ENCODE measurements at places on chromosomes 4 and X.

DNA sequence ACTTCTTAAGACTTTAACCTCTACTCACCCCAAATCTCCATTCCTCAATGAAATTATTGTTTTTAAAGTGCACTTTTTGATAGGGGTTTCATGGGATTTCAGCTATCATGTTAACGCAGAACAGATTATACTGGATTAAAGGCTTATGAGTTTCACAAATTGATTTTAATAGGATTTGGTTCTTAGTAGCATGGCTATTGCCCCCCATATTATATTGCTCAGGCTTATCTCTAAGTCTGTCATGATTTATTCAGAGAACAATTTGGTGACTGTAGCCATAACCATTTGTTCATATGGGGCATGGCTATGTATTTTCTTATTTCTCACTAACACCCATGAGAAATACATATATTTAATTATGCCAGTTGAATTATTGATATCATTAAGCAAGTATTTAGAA, 57.0 kb downstream of the MND1 start:
- no peak for DNase-seq

DNA sequence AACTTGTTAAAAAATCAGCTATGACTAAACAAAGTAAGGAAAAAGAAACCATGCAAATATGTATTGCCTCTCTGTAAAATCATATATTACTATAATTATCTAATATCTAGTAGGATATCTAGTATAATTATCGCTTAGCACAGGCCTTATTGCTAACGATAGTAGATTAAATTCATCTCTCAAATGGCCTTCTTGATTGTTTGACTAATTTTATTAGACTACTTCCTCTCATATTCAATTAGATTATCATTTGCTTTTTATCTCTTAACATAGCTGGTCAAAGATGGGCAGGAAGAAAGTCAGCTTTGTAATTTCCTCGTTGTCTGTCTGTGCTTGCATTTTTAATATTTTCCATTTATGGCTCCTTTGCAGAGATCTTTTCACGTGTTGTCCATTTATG, 21.9 kb upstream of the HPGDS start:
- no peak for DNase-seq

- no peak for DNase-seq
Measured at GRCh38 chr4:152516156-152516555, 19.7 kb downstream of the FBXW7 start.

- DNase-seq: no peak
Measured at GRCh38 chr4:88137112-88137511, 21.3 kb downstream of the ABCG2 start.

DNA sequence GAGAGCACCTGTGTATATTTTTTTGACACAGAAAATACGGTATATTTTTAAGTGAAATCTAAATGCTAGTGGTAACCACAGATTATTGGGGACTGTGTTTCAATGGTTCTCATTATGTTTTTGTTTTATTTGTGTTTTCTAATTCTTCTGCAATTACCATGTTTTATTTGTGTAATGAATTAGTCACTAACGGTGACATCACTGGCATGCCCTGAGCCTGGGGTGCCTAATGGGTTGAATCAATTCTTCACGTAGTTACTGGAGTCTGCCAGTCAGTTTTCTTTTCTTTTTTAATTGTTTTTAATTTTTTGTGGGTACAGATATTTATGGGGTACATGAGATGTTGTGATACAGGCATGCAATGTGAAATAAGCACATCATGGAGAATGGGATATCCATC, 168.8 kb downstream of the RELL1 start:
- no peak for DNase-seq

GRCh38 chr4:24644983-24645764, 60.8 kb upstream of the DHX15 start:
- DNase-seq: no peak

DNA sequence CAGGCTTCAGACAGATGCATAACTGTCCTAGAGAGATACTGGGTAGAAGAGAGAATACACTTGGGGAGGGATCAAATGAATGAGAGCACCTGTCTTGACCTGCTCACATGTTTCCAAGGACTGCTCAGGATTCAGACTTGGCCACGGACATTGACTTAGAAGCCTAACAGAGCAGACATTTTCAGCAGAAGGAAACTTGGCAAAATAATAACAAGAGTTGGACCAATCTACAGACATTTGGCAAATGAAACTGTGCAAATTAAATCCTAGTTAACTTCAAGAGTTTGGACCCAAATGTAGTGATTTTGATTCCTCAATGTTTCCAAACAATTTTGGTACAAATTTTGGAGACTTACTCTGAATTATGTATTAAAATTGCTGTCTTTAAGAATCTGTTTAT, 223.9 kb downstream of the CAMK2D start:
- DNase-seq: no peak

GRCh38 chr4:55549888-55550287, 3.2 kb upstream of the CLOCK start:
- no peak for DNase-seq

DNA sequence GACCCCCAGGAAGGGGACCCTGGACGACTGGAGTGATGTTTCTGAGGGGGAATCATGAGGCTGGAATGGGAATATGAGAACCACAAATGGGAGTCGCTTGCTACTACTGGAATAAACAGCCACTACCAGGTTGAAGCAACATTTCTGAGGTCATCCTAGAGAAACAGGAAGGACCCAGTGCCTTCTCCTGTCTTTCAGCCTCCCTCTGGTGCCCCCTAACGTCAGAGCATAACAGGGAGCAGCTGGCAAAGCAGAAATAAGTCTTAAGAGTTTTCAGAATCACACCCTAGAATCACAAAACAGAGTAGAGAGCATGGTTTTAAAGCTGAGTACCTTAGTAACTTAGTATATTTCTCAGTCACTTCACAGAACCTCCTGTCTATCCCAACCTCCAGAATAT, 347.8 kb upstream of the PITX2 start:
- no peak for DNase-seq

- DNase-seq: no peak
Measured at GRCh38 chr4:12379191-12379590, 950.5 kb upstream of the HS3ST1 start.

- DNase-seq: no peak
Measured at GRCh38 chr4:128770807-128771206, 38.7 kb upstream of the JADE1 start.

- no peak for DNase-seq
Measured at GRCh38 chrX:23201706-23202105, 132.9 kb upstream of the PTCHD1 start.

DNA sequence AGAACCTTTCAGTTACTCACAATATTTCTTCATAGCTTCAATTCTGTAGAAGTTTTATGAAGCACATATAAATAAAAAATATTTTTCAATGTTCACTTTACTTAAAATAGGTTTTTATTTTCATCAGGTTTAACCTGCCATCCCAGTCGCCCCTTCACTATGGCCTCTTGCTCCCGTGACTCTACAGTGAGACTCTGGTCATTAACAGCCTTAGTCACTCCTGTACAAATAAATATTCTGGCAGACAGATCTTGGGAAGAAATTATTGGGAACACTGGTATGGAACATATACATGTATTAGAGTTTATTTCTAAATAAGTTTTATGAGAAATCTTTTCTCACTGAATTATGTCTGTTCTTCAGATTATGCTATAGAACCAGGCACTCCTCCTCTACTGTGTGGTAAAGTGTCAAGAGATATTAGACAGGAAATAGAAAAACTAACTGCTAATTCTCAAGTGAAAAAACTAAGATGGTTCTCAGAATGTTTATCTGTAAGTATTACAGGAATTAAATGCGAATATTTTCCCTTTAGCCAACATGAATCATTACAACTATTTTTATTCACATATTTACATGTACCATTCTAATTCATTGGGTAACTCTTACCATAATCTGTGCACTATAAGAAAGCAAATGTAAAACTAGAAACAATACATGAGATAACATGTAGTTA, 45.6 kb downstream of the SPATA4 start:
- no peak for DNase-seq

GRCh38 chrX:47068214-47068613, 10.0 kb upstream of the RGN start:
- DNase-seq: no peak

DNA sequence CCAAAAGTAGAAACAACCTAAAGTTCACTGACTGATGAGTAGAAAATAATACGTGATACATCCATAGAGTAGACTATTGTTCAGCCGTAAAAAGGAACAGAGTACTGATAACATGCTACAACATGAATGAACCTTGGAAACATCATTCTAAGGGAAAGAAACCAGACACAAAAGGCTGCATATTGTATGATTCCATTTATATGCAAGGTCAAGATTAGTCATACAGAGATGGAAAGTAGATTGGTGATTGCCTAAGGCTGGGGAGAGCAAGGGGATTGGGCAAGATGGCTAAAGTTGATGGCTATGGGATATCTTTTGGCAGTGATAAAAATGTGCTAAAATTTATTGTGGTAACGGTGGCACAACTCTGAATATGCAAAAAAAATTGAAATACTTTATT, 209.1 kb downstream of the RELL1 start:
- no peak for DNase-seq

GRCh38 chr4:101931619-101932018, 141.1 kb downstream of the BANK1 start:
- no peak for DNase-seq

DNA sequence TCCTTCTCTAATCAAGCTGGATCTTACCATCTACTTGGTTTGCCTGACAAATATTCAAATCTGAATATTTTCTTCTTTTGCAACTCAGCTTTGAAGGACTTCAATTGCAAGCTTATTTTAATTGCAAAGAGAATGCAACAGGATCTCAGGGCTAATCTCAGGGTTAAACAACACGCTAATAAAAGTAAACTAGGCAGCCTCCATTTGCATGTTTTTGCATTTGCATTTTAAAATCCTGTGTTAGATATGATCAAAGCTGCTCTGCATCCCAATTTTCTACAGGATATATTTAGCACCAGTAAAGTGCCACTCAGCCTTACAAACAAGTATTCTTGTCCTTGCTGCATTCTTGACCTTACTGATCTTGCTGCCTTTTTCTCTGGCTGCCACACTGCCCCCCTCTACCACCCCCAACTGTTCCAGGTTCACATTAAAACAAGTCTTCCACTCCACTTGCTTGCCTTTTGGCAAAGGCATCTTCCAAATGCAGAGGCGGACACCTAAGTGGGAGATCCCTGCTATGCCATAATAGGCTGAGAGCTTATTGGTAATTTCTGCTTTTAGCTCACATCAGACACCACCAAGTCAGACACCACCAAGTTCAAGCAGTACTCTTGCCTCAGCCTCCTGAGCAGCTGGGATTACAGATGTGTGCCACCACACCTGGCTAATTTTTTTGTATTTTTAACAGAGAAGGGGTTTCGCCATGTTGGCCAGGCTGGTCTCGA, 48.1 kb downstream of the GPRIN3 start:
- DNase-seq: no peak

GRCh38 chrX:71930298-71930697, 19.7 kb downstream of the NHSL2 start:
- no peak for DNase-seq

DNA sequence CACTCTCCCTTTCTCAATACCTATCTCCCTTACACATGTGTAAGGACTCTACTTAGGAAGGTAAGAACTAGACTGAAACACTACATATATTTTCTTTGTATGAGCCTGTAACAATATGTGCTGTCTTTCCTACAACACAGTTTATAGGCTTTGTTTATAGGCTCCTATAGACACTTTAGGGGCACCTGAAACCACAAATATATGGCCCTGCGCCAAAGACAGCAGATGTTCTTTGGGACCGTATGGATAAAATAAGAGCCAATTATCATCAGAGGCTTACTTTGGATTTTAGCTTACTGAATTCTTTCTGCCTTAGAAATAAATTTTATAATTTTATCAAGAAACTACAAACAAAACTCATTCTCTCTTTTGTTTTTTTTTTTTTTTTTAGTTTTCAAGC, 16.6 kb upstream of the CXCL3 start:
- DNase-seq: no peak

GRCh38 chr4:99658666-99659065, 1.0 kb upstream of the C4orf54 start:
- DNase-seq: no peak

- DNase-seq: peak; percentile 32
Measured at GRCh38 chrX:46573892-46574773, 568 bp downstream of the CHST7 start.

DNA sequence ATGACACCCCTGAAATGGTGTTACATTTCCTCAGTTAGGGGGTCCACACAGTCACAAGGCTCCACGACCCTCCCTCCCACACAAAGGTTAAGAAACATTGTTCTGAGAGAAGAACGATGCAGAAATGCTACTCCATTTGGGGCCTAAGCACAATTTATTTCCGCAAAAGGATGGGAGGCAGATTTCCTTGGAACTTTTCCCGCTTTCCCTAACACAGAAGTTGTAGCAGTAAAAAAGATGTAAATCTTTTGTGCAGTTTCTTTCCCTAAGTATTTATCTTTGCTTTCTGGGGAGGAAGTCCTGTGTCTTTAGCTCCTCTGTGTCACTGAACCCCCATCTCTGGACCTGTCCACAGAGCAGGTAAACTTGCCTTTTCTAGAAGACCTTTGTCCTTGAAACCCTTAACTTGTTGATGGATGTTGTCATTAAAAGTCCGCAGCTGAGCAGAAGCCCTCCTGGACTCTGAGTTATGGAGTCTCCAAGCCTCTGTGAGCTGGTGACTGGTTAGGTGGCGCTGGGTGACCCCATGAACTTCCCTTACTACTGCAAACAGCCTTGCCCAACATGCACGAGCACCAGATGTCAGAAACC, 67.2 kb upstream of the SHISA3 start:
- DNase-seq: no peak

DNA sequence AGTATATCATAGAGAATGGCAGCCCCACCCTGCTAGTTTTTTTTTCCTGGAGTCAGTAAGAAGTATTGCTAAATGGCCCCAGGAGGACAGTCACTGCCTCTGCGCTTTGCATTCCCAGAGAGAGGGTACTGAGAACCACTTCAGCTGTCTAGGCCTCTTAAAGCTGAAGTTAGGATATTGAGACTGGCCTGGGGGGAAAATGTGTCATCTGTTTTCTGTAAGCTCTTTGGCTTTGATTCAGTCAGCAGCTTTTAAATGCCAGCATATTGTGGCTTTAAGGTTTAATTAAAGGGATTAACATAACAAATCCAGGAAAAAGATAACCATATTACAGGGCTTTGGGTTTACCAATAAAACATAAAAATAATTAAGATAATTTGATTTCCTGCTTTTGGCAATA, 852.0 kb downstream of the PCDH18 start:
- no peak for DNase-seq

GRCh38 chr4:152729466-152729865, 49.7 kb upstream of the TMEM154 start:
- DNase-seq: no peak

DNA sequence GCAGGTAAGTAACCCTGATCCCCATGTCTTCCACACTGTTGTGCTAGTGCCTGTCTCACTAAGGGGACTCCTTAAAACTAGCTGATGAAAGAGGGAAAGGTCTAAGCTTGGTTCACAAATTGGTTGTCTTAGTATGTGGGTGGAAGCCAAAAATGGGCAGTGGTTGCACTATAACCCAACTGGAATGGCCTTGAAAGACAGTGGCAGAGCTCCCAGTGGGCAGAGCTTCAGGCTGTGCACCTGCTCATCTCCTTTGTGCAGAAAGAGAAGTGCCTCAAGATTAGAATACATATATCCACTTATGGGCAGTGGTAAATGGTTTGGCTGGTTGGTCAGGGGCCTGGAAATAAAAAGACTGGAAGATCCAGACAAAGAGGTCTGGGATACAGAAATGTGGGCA, 7.2 kb downstream of the SYN1 start:
- DNase-seq: no peak

Data from hypothalamus (tissue), 51 donors.